ENCODE measurements at places on chromosomes 6 and 20. TPM values are rescaled to one million over a fixed set of nuclear protein-coding genes. Genes with fewer than 3 reads are reported as not detected.
A peak's percentile ranks its signal among the peaks of the same experiment; 100 is the strongest.

The AMD1 gene
- 101 TPM for total RNA-seq

DNA sequence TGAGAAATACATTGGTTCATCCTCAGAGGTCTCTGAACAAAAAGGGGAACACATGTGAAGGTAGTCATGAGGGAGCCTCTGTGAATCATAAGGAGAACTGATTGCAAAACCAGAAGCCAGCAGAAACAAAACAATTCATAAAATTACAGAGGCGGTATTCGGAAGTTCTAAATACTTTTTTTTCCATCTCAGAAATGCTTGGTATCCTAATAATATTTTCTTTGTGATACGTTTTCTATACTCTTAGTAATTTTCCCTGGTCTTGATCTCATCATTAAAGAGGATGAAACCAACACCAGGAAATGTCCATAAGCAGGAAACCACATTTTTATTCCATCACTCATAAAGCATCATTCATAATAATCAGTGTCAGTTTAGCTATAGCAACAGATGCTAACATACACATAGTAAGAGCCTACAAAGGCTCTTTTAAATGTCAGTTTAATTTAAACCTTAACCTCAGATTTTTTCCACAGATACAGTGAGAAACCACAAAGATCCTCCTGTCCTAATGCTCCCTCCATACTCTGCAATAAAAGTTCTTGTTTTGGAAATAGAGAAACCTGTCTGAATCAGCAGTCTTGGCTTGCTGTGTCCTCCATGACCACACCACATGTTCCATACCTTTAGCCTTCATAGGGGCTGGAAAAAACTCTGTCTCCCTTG lies 29.2 kb downstream of the SGK1 start:
- DNase-seq = peak; percentile 98

The SALL4 gene
- not detected for total RNA-seq

DNA sequence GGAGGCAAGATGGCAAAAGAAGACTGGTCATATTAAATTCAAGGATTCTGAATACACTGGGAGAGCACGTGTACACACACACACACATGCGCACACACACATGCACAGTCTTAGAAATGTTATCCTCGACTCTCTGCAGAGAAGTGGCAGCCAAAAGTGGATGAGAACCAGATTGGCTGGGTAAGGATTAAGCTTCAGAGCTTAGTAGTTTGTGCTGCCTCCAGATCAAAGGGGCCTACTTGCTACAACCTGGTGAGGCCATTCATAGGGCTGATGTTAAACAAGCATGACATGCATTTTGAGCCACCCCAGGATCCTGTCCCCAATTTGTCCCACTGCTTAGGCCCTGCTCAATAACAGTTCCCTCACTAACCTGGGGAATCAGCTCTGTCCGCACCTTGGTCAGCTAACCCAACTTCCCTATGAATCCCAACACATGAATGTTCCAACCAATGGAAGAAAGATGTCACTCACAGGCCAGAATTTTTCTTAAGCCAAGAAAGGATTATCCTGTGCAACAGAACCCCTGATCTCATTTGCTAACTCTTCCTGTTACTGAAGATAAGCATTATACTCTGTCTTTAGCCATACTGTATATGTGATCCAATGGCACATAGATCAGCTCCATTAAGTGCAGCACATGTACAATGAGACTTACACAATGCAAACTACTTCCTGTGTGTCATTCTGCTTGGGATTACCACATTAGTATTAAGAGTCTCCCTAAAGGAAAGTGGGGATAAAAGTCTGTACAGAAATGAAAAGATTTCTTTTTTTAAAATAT lies 31.0 kb downstream of the TOMM6 start:
- peak; percentile 24 for DNase-seq

The MTO1 gene
- total RNA-seq = 26.3 TPM

- DNase-seq = peak; percentile 78
Observed at GRCh38 chr6:111992851-111993250, 61.1 kb upstream of the CCN6 start.

- no peak for DNase-seq
Observed at GRCh38 chr20:3312940-3313682, 74.1 kb upstream of the SLC4A11 start.

DNA sequence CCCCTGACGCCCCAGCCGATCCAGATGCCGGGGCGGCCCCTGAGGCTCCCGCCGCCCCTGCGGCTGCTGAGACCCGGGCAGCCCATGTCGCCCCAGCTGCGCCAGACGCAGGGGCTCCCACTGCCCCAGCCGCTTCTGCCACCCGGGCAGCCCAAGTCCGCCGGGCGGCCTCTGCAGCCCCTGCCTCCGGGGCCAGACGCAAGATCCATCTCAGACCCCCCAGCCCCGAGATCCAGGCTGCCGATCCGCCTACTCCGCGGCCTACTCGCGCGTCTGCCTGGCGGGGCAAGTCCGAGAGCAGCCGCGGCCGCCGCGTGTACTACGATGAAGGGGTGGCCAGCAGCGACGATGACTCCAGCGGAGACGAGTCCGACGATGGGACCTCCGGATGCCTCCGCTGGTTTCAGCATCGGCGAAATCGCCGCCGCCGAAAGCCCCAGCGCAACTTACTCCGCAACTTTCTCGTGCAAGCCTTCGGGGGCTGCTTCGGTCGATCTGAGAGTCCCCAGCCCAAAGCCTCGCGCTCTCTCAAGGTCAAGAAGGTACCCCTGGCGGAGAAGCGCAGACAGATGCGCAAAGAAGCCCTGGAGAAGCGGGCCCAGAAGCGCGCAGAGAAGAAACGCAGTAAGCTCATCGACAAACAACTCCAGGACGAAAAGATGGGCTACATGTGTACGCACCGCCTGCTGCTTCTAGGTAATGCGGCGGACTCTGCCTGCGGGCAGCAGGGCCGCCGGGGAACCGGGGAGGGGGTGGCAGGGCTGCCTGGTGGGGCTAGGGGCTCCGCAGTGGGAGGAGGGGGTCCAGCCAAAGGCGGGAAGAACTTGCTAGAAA lies 2.3 kb downstream of the GNAS start:
- DNase-seq = no peak

DNA sequence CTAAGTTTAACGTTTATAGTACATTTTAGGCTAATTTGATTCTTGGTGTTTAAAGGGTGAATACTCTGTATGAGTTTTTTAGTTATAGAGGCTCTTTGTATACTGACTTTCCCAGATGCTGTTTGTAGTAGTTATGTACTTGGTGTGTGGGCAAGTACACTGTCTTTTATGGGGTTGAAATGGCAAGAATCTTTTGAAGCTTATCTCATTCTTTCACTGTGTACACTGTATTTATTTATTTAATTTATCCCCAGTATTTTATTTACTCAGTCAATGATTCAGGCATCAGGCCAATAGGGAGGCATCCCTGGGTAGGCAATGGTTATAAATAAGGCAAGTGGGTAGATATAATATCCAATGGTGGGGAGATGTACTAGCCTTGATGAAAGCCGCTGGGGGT lies 277.0 kb upstream of the PTCHD4 start:
- no peak for DNase-seq

DNA sequence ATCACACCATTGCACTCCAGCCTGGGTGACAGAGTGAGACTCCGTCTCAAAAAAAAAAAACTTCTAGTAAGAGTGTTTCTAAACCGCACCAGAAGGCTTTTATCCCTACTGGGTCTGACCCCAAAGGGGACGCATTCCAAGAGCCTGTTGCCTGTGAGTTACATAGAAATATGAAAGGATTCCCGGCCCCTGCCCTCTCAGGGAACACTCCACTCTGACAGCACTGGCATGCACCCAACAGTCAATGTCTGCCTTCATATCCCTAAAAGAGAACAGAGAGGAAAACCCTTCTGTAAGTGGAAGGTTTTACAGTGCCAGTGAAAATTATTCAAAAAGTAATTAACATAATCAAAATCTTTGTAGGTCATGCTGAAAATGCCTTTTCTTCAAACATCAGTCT lies 117.1 kb upstream of the PTPRT start:
- no peak for DNase-seq
